CD4-positive, alpha-beta memory T cell (primary cell): ENCODE measurements at places on chromosomes 2 and 18. TPM values are rescaled to one million over a fixed set of nuclear protein-coding genes. Genes with fewer than 3 reads are reported as not detected.

- no peak for DNase-seq
Measured at GRCh38 chr2:163595028-163595427, 140.8 kb downstream of the FIGN start.

GRCh38 chr18:2898186-2898640, 51.4 kb downstream of the EMILIN2 start:
- DNase-seq = no peak

- no peak for DNase-seq
Measured at GRCh38 chr2:121039679-121040078, 245.3 kb downstream of the TFCP2L1 start.

Gene CYTIP
- total RNA-seq = 248 TPM

- DNase-seq = no peak
Measured at GRCh38 chr2:206482123-206482522, 38.8 kb downstream of the ADAM23 start.

DNA sequence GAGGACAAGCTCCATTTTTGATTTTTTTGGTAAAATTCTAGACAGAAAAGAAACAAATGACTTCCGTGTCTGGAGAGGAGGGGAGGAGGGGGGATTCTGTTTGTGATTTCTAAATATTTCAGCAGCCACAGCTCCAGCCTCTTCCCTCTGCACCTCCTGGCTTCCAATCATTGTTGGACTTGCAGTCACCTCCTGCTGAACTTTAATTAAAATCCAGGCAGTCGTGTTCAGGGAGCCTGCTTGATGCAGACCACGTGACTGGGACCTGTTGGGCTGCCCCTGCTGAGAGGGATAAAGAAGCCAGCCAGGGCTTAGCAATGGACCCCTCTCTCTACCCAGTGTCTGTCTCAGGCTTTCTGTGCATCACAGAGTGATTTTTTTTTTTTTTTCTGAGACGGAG, 115.1 kb downstream of the SH3BP4 start:
- no peak for DNase-seq

Gene MATN3
- not detected for total RNA-seq

DNA sequence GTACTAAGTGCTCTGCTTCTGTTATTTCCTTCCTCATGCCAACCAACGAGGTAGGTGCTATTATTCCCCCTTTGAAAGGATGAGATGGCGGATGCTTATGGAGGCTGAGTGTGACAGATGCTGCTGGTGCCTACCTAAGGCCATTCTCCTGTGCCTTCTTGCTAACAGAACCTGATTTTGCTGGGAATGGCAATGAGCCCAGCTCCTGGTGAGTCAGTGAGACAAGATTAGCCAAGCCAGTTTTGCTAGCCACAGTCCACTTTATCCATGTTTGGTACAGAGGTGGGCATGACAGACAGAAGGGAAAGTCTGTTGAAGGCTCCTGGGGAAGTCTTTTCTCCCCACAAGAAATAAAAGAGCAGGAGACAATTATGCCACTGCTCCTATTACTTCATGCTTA, 43.7 kb upstream of the TMEM163 start:
- no peak for DNase-seq

Gene RASGRP3
- total RNA-seq = 3.9 TPM

- no peak for DNase-seq
Measured at GRCh38 chr2:88036606-88037005, 19.0 kb downstream of the KRCC1 start.

DNA sequence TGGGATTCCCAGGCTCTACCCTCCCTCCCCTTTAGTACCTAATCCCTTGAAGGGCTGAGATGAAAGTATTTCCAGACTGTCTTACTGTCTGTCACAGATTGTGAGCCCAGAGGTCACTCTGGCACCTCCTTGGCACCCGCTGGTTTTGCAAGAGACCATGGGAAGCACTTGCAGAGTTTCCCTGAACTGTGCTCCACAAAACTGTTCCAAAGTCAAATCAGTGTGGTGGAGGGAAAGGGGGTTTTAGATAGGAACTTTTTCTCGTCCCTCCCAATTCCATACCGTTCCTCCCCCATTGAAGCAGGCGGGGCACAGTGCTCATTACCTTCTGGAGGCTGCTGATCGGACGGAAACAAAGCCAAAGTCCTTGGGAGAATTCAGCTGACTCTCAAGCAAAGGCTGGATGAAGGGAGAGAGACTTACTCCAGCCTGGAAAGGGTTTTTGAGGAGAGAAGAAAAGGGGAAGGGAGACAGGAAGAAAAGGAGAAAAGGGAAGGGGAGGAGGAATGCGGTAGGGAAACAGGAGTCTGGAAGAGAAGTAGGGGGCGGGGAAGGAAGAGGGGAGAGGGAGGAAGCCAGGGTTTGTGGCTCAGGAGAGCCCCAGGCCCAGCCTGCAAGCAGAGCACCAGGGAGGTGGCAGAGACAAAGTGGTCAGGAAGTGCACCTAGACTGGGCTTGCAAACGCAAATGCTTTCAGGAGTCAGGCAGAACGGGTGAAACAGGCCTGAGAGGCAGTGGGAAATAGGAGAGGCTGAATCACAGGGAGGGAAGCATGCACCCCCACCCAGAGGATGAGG, 88.4 kb upstream of the SP3 start:
- DNase-seq = no peak

DNA sequence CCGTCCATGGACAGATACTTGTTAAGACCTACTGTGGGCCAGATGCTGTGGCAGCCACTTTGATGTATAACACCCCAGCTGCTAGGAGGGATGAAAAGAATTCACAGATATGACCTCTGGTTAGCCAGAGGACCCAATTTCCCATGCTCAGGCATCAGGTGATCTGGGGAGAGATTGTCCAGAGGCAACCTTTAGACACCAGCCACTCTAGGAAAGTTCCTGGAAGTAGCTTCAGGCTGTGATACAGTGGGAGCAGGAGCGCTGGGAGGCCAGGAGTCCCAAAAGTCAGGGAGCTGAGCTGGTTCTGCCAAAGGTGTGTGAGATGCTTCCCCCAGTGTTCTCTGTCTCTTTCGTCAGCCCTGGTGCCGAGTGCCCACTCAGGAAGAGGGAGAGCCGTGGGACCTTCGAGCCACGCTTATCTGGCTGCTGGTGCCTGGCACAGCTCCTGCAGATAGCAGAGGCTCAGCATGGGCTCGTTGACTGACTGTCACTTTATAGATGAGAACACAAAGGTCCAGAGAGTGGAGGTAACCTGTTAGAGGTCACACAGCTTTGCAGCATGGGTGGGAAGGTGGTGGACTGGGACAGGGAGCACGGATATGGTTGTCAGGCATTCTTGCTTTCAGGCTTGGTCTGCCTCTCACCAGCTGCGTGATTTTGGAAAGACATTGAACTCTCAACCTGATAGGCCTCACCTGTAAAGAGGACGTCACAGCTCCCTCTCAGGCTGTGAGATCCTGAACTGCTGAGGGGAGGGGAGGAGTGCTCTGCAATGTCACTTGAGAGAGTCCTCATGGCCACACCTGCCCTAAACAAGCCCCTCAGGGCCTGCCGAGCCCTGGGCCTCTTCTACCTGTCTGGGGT, 7.8 kb upstream of the RALB start:
- no peak for DNase-seq

Gene SCYGR4
- not detected for total RNA-seq

Gene NAB1
- total RNA-seq = 30.7 TPM

Gene POLR1B
- total RNA-seq = 29.7 TPM

DNA sequence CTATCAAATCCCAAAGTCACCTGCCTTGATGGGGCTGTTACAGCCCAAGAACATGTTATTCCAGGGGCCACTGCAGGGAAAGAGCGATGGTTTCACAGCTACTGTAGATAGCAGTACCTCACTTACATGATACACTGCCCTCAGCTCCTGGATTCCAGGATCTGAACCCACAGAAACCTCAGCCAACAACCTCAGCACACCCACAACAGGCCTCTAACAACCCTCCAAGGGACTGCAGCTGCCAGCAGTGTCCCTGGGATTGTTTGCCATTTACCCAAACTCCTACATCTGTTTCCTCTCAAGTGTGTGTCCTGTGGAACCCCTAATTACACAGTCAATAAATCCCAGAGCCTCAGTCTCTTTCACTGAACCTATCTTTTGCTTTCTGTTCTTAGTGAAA, 28.2 kb downstream of the OSBPL1A start:
- DNase-seq = no peak

Gene KCNG2
- not detected for total RNA-seq

DNA sequence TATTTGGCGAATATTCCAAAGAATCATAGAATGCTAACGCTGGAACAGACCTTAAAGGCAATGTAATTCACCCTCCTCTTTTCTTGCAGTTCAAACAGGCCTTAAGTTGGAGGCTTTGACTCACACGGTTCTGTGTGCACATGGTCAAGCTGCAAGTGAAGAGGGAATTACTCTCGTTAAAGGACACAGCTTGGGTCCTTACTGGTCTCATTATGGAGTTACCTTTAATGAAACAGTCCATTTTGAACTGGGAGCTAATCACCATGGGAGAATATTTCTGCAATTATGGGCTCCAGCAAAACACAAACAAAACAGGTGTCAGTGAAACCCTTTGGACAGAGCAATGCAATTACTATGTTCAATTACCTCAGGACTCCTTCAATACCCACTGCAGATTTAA, 135.5 kb downstream of the GAREM1 start:
- DNase-seq = no peak

Gene MBD5
- total RNA-seq = 64.5 TPM

GRCh38 chr2:126467367-126468054, 188.4 kb upstream of the GYPC start:
- DNase-seq = no peak

Gene DSG1
- not detected for total RNA-seq

DNA sequence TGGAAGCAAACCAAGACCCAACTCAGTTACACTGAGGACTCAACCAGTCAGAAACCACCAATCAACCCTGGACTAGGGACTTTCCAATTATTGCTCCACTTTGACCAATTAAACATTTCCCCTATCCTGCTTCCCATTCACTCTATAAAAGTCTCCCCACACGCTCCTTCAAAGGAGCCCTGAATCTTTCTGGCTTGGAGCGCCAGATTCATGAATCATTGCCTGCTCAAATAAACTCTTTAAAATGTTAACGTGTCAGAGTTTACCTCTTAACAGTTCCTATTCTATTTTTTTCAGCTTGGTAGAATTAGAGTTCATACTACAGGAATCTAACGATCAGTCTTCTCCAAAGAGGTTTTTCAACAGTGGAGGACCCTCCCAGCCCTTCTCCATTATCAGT, 20.7 kb upstream of the SULT1C2 start:
- no peak for DNase-seq

Gene NGEF
- not detected for total RNA-seq

DNA sequence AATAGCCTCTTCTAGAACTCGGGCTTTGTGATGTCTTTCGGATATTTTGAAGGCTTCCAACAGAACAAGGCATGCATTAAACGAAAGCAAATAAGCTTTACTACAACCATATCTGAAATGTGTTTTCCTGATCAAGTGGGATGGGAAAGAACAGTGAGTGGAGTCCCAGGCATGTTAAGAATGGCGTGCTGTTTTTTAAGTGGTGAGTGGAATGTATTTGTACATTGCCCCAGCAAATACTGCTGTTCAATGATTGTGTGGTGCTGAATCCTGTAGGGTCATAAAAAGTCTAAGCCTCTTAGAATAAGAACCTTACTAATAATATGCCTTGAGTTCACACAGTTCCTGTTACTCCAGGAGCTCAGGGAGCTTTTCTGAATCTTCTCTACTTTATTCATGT, 52.5 kb downstream of the POMC start:
- DNase-seq = no peak

- DNase-seq = no peak
Measured at GRCh38 chr2:35946478-35946877, 409.1 kb upstream of the CRIM1 start.

Gene GCKR
- total RNA-seq = not detected

- DNase-seq = no peak
Measured at GRCh38 chr2:232421189-232421785, 14.6 kb downstream of the ALPG start.
